ENCODE measurements at places on chromosomes 5 and 9.

GRCh38 chr5:116144103-116144502 is 59.3 kb downstream of the COMMD10 start:
- H3K27me3 ChIP-seq, result no peaks in the 10 kb centered on the region
- H3K4me1 ChIP-seq, result no peaks in the 10 kb centered on the region
- H3K27ac ChIP-seq, result no peak overlapping the region
- no peak overlapping the region for H3K4me3 ChIP-seq

DNA sequence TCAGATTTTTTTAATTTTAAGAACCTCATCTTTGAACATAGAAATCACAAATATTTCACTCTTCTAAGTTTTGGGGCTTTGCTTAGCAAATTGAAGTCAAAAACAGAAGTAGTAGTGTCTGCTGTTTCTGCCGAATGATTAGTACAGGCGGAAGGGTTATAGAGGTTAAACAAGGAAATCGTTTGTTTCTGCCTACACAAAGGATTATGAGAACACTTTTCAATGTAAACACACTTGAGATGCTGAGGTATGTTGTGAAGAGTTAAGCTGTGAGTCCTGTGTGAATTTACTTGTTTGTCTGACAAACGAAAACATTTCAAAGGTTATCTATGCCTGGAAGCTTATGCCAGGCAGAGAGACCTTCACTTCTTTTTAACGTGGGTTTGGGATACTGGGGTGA is 224.8 kb downstream of the CETN3 start:
- DNase-seq, result no peak
- H3K36me3 ChIP-seq, result no peaks in the 10 kb centered on the region
- H3K4me1 ChIP-seq, result no peaks in the 10 kb centered on the region
- no peak overlapping the region for H3K27ac ChIP-seq

DNA sequence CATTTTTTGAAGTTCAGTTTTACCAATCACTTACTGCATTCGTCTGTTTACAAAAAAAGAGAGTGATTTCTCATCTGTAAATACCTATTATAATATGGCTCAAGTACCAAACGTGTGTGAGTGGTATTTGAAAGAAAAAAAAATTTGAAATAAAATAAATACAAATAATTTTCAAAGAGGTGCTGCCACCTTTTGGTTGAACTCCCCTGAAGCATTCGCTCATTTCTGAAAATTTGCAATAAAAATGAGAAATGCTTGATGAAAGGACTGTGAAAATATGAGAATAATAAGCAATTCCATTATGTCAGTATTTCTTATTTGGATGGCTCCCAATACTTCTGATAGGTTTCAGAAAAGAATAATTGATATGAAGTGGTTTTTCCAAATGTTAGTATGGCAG is 409.9 kb downstream of the CTNND2 start:
- no peaks in the 10 kb centered on the region for H3K27me3 ChIP-seq
- no peaks in the 10 kb centered on the region for H3K4me1 ChIP-seq
- no peak overlapping the region for H3K4me3 ChIP-seq
- H3K36me3 ChIP-seq, result no peaks in the 10 kb centered on the region
- H3K27ac ChIP-seq, result no peak overlapping the region

DNA sequence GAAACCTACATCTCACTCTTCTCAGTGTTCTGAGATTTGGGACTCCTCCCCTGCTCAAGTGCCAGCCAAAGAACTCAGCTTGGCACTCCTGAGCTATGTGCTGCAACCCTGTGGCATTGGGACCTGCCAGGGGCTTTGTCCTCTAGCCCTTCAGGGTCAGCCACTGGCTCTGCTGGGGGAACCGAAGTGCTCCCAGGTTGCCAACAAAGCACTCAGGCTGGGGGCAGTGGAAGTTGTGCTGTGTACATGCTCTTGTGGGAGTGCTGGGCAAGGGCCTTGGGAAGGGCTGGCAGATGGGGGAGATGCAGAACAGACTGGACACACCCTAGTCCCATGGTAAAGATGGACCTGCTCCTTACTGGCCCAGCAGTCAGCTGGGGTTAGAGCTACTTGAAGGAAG is 498.6 kb downstream of the CAAP1 start:
- no peaks in the 10 kb centered on the region for H3K27me3 ChIP-seq
- no peaks in the 10 kb centered on the region for H3K4me1 ChIP-seq
- H3K27ac ChIP-seq, result no peak overlapping the region
- no peaks in the 10 kb centered on the region for H3K36me3 ChIP-seq
- no peak for DNase-seq
- H3K4me3 ChIP-seq, result no peak overlapping the region

- H3K27ac ChIP-seq, result no peak overlapping the region
- H3K4me3 ChIP-seq, result no peak overlapping the region
- H3K27me3 ChIP-seq, result no peaks in the 10 kb centered on the region
- H3K36me3 ChIP-seq, result no peaks in the 10 kb centered on the region
Measured at GRCh38 chr5:72523960-72524582, 16.9 kb upstream of the ZNF366 start.

GRCh38 chr9:117492476-117492875 is 77.6 kb upstream of the ASTN2 start:
- H3K27ac ChIP-seq, result no peak overlapping the region
- no peaks in the 10 kb centered on the region for H3K36me3 ChIP-seq

DNA sequence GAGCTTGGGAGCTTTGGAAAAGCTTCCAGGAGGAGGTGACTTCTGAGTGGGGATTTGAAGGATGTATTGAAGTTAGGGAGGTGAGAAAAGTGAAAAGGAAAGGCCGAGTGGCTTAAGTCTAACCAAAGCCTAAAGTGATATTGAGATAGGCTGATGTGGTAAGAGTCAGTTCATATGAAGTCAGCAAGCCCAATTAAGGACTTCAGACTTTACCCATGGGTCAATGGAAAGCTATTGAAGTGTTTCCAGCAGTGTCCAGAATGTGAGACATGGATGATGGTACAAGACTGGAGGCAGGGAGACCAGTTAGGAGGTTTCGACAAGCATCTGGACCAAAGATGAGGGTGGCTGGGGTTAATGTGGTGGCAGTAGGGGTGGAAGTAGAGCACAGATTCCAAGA is 134.3 kb upstream of the WWC1 start:
- no peaks in the 10 kb centered on the region for H3K27me3 ChIP-seq
- no peaks in the 10 kb centered on the region for H3K36me3 ChIP-seq
- H3K27ac ChIP-seq, result no peak overlapping the region

DNA sequence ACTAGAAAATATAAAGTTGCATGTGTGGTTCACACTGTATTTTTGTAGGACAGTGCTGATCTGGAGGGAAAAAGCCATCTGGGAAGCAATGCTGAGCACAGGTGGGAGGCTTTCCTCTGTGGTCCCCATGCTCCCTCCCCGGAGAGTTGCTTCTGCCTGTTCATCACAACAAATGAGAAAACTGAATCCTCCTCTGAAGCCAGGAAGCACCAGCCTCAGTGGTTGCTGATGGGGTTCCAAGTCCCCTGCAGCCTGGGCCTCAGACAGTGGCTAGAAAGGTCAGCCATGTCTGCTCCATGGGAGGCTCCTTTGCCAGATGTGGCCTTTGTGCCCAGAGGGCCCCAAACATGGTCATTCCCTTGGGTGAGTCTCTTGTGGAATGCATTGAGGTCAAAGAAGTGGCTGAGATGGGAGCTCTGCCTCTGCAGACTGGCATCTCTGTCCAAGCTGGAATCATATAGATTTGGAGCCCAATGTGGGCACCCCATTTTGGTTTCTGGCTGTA is 77.6 kb downstream of the C5orf15 start:
- H3K27ac ChIP-seq, result no peak overlapping the region
- no peaks in the 10 kb centered on the region for H3K36me3 ChIP-seq
- no peak for DNase-seq
- no peak overlapping the region for H3K4me3 ChIP-seq

Measured in CD8-positive, alpha-beta memory T cell (primary cell).